Activated T-helper 9 cell treated with anti-CD3 and anti-CD28 coated beads, Interleukin-2, amount 50 U/mL, for 16 hours (primary cell): ENCODE measurements at places on chromosomes 12 and 14.

DNA sequence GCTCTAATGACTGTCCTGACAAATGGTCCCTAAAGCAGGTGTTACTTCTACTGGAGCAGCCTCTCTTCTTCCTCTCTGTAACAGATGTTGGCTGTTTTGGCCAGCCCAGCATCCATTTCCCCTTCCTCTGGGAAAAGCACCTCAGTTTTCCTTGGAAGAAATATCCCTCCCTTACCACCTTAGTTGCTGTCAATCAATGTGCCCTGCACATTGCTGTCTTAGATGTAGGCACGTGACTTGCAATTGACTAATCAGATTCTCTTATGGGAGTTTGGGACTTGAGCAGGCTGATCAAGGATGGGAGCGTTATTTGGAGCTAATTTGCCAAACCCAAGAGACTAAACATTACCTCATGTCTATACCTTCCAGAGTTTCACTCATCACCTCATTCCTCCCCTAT, 12.0 kb upstream of the TMED2 start:
- no peak for DNase-seq

DNA sequence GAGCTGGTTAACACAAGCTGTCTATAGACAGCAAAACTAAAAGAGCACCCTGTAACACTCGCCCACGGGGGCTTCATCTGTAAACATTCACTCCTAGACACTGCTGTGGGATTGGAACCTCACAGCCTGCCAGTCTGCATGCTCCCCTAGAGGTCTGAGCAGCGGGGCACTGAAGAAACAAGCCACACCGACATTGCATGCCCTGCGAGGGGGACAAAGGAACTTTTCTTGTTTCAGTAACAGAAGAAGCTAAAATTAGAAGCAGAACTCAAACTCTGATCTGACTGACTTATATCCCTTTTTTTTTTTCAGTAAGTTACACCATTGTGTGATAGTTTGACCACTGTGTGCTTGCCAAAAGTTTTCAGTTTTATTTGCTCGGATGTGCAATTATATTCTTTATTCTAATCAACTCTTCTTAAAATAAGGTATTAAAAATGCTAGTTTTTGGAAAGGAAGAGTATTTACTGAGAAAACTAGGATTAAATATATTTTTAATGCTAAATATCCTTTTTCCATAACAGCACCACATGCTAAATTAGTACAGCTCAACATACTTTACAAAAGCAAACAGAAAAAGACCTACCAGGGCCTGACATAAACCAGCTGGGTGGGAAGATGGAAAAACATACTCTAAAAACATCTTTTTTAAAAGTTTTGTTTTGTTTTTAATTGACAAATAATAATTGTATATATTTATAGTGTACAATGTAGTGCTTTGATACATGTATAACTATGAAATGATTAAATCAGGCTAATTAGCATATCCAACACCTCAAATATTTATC, 100.2 kb downstream of the EPS8 start:
- no peak for DNase-seq

- DNase-seq: no peak
These were observed 101.2 kb downstream of the NINJ2 start for GRCh38 chr12:561908-562593.

DNA sequence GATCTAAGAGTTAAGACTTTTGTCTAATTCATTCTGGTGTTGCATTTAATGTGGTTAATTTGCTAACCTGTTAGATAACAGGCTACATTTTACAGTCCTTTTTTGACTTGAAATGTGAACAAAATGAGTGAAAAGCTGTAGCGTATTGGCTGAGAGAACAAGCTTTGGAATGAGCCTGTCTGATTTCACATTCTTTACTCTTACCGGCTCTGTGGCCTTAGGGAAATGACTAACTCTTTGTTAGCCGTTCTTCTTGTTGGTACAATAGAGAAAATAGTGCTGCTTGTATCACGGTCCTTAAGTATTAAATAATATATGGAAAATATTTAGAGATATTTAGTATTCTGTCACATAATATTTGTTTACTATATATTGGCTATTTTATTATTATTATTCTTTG, 1.9 kb downstream of the MNAT1 start:
- no peak for DNase-seq

- no peak for DNase-seq
These were observed 546.4 kb downstream of the MED13L start for GRCh38 chr12:115730975-115731541.

- DNase-seq: peak; percentile 12
These were observed 78.7 kb downstream of the NEDD1 start for GRCh38 chr12:96985515-96986362.

- no peak for DNase-seq
These were observed 109.4 kb upstream of the NOS1 start for GRCh38 chr12:117470804-117471203.

- DNase-seq: no peak
These were observed 142.7 kb downstream of the KIF26A start for GRCh38 chr14:104280902-104281767.

GRCh38 chr14:33848706-33849454, 102.0 kb downstream of the EGLN3 start:
- DNase-seq: no peak

DNA sequence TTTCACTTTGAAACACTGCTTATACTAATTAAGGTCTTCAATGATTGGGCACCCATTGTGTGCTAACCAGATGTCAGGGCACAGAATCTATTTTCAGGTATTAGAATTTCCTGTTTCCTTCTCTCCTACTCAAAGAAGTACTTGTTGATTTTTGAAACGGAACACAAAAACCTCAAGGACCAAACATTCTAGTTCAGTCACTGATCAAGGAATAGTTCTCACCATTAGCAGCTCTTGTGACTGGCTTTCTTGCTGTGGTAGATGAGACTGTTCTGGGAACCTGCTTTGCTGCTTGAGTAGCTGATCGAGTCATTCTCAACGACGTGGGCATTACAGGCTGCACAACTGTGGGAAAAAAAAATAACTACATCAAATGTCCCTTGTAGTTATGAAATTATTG, 11.0 kb downstream of the DLGAP5 start:
- no peak for DNase-seq

DNA sequence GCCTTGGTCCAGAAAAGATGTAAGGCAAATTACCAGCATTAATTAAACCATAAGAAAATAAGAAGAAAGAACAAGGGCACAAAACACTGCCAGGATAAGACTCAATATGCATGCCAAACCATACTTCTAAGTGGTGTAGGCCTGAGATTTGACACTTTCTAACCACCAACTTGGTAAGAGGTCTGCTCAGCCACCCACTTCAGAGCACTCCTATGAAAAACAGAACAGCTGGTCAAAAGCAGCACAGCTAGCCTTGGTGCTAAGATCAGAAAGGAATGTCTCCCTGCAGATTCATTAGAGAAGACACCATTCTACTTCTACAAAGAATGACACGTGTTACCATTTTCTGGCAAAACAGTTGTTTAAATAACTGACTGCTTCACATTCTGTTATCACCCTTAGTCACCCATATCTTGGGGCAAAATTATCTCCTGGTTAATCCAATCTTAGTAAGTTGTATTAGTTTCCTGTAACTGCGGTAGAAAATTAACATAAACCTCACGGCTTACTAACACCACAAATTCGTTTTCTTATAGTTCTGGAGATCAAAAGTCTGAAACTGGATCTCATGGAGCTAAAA, 13.2 kb downstream of the RPS6KA5 start:
- DNase-seq: no peak

- no peak for DNase-seq
These were observed 19.3 kb downstream of the CCDC62 start for GRCh38 chr12:122793685-122794106.

GRCh38 chr14:33273978-33274377, 335.3 kb downstream of the NPAS3 start:
- no peak for DNase-seq

- DNase-seq: no peak
These were observed 69.6 kb downstream of the NT5DC3 start for GRCh38 chr12:103771466-103771865.

DNA sequence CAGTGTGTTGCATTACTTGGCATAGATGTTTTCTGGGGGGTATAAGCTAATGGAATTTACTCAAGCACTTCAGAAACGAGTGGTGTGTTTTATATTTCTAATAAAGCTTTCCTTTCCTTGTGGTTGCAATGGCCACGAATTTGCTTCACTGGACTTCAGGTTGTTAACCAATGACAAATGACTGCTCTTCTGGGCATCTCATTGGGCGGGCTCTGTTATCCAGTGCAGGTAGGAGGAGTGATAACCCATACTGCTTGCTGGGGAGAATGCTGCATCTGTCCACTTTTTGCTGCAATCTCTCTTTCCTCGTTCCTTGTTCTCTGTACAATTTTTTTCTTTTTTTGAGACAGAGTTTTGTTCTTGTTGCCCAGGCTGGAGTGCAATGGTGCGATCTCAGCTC, 80.0 kb upstream of the RPH3A start:
- no peak for DNase-seq

DNA sequence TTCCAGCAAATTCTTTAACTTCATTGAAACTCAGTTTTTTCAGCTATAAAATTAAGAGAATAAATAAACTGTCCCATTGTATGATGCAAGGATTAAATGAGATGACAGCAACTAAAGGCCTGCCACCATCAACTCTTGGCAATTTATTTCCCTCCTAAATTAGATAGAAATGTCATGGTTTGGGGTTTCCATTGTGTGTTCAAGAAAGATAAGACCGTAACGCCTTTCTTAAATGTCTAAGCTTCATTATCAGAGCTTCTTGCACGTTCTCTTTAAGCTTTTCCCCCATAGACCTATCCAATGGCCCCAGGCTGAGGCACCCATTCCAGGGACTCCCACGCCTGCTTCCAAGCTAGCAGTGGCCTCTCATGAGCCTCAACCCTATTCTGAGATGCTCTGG, 281.9 kb downstream of the CACNA1C start:
- no peak for DNase-seq

GRCh38 chr12:131157743-131158142, 204.0 kb downstream of the ADGRD1 start:
- DNase-seq: no peak

- no peak for DNase-seq
These were observed 1104.7 kb downstream of the SLC6A15 start for GRCh38 chr12:83807871-83808270.

GRCh38 chr12:98819821-98820404, 174.8 kb downstream of the APAF1 start:
- no peak for DNase-seq

GRCh38 chr14:104111301-104112112, 26.0 kb downstream of the ASPG start:
- DNase-seq: no peak

DNA sequence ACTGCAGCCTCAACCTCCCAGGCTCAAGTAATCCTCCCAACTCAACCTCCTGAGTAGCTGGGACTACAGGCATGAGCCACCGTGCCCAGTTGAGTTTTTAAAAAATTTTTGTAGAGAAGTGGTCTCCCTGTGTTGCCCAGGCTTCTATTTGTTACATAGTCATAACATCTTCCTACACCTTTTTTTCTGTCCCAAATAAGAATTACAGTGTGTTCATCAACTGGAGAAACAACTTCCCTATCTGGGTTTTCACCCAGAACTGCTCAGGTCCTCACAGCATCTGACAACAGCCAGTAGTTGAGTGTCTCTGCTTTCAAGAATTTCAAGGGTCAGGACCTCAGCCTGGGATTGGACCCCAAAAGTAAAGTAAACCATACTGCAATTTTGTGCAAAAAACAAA, 235.2 kb upstream of the AMIGO2 start:
- no peak for DNase-seq

DNA sequence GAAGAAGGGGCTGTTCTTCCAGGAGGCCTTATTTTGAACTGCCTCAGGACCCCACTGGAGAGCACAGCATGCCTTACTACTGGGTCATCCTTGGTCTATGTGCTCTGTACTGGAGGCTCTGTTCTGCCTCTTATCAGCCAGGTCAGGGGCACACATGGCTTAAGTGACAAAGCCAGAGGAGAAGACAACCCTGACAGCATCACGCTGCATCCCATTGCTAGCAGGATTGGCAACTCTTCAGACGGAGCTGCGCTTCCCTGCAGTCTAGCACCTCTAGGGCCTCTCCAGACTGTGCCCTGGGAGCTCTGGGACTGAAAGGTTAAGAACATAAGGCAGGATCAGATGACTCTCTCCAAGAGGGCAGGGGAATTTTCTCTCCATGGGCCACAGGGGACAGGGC, 17.3 kb upstream of the TIGAR start:
- DNase-seq: no peak

- no peak for DNase-seq
These were observed 48.1 kb downstream of the KCNA1 start for GRCh38 chr12:4957761-4958160.

GRCh38 chr12:106861984-106862916, 87.8 kb downstream of the RIC8B start:
- no peak for DNase-seq

- no peak for DNase-seq
These were observed 48.6 kb downstream of the EIF2S3B start for GRCh38 chr12:10554228-10554755.

DNA sequence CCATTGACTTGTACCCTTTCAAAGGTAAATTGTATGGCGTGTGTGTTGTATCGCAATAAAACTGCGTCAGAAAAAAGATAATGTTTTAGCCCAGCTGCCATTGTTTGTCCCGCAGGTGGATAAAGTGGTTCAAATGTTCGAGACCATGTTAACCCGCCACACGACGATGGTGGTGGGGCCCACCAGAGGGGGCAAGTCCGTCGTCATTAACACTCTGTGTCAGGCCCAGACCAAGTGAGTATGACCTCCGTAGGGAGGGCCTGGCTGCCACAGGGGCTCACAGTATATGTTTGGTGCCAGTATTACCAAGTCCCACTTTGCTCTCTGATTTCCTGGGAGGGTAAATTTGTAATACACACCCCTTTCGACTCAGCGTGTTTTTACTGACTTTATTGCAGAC, 96.9 kb downstream of the DNAH10 start:
- DNase-seq: no peak

DNA sequence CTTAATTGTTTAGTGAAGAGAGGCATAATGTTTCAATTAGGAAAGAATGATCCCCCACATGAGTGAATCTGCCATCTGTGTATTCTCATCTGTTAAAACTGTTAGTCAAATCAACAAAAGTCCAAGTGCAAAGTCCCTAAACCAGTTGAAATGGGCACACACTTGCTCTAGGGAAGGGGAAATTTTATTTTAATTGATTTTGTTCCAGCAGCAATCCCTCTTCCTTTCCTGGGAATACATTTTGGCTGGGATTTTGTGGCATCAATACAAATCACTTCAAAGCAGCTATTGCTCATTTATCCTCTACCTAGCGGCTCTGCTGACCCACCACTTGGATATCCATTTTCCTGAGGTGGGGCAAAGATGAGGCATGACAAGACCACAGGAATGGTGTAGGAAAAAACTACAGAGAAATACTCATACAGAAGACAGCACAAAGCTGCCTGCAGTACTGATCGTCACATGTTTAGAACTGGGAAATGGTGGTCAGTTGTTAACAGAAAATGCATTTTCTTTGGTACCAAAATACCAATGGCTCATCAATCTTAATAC, 9.8 kb upstream of the SSTR1 start:
- DNase-seq: no peak

DNA sequence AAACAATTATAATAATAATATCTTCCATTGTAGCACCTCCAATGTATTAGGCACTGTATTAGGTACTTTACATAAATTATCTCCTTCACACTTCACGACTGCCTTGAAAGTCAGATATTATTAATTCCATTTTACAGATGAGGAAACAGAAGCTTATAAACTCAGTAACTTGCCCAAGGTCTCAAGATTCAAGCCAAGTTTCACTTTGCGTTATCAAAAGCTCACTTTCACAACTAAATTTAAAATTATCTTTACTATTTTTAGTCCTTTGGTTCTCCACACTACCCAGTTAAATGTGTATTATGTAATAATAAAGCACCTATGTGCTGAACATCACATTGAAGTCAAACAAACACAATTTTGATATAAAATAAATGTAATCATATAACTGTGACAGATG, 55.8 kb downstream of the NUMB start:
- DNase-seq: no peak
